ENCODE measurements at places on chromosomes 2 and 18.

GRCh38 chr18:5841518-5841917 lies 53.8 kb downstream of the TMEM200C start:
- DNase-seq: no peak

DNA sequence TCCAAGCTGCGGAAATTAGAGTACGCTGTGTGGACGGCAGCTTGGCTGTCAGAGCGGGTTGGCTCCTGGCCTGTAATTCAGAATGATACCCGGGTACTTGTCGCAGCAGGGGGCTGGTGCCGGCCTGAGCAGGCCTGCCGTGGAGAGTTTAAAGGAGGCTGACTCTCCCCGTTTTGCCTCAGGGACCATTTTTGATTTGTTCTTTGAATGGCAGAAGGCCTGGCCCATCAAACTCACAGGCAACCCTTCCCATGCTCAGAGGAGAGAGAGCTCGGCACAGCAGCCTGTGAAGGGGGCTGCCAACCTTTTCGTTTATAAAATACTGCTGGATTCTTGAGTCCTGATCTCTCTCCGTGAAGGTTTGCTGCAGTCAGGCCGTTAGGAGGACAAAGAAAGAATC lies 151.3 kb downstream of the KLHL29 start:
- no peak for DNase-seq

- no peak for DNase-seq
These were observed 189.9 kb upstream of the PGAP1 start for GRCh38 chr2:197116306-197116879.

DNA sequence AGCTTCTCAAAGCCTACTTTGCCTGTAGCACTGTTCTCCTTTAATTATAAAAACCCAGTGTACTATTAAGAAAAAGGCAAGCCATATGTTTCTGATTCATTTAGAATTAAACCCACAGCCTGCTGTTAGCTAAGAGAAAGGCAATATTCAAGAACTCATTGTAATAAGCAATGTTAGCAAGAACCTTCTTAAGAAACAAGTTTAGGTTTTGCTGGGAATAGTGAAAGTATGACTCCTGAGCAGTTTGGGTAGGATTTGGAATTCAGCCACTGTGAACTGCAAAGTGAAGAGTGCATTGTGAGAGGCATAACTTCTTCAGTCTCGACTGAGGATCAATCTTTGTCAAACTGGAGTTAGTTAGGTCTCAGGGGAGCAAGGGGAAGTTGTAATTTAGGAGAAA lies 206.5 kb upstream of the NT5C1B start:
- no peak for DNase-seq

DNA sequence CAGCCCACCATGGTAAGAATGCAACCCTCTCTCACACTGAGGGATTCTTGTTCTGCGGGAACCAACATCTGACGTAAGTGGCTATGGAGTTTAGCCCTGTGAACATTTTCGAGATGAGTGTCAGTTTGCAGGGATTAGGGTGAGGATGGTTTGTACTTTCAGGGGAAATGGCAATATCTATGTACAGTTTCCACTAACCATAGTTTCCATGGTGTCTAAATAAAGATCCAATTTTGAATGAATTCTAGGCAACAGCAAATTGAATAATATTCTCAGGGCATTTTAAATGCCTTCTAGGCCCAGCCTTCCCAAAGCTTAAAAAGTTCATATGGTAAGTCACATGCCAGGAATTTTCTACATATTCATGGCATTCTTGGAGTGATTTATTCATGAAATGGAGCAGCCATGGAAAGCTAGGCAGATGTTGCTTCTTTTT lies 105.4 kb upstream of the MMADHC start:
- DNase-seq: no peak
